HFFc6 (cell line): ENCODE measurements at places on chromosomes 5 and 9. TPM values are rescaled to one million over a fixed set of nuclear protein-coding genes. Genes with fewer than 3 reads are reported as not detected.
A peak's percentile ranks its signal among the peaks of the same experiment; 100 is the strongest.

Gene PCDHGA2
- total RNA-seq: 1.6 to 4.4 TPM (median 3.1 TPM) in 3 replicates

GRCh38 chr9:79663878-79664277, 92.1 kb downstream of the TLE4 start:
- H3K4me3 ChIP-seq: peak overlapping the region; percentile 47
- H3K27ac ChIP-seq: peak overlapping the region; percentile 76
- no peak for DNase-seq
- peaks cover 6% of the 10 kb centered on the region; the same call in 1 of the 2 replicates for H3K27me3 ChIP-seq

DNA sequence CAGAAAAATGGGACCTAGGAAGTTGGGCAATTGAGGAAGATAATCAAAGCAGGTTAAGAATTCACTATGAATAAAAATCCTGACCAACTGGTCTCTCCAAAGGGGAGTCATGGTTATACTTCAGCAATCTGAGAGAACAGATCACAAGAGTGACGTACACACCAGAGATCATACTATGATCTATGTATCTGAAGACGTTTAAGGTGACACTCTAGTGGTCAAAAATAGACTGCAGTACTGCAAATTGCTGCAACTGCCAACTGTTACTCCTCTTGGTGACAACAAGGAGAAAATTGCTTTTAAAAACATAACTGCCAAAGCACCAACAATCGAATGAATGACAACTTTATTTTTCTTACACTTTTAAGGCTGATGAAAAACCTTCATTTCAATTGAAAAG, 4.9 kb downstream of the AK6 start:
- H3K27ac ChIP-seq: no peak overlapping the region
- peaks cover 27% of the 10 kb centered on the region for H3K4me1 ChIP-seq
- DNase-seq: peak; percentile 20
- no peak overlapping the region for H3K4me3 ChIP-seq
- no peaks in the 10 kb centered on the region for H3K27me3 ChIP-seq

Gene CCL28
- 0.05 to 0.15 TPM in 2 of 3 replicates, not detected in the other for total RNA-seq

- no peak overlapping the region for H3K4me3 ChIP-seq
- peaks cover 11% of the 10 kb centered on the region for H3K4me1 ChIP-seq
- H3K27me3 ChIP-seq: no peaks in the 10 kb centered on the region; the same call in 1 of the 2 replicates
- no peak overlapping the region for H3K27ac ChIP-seq
- peaks cover 34% of the 10 kb centered on the region for H3K36me3 ChIP-seq
- no peak for DNase-seq
Measured at GRCh38 chr9:120454467-120454866, 125.5 kb downstream of the CDK5RAP2 start.
